ENCODE measurements at places on chromosomes 12 and 14.

DNA sequence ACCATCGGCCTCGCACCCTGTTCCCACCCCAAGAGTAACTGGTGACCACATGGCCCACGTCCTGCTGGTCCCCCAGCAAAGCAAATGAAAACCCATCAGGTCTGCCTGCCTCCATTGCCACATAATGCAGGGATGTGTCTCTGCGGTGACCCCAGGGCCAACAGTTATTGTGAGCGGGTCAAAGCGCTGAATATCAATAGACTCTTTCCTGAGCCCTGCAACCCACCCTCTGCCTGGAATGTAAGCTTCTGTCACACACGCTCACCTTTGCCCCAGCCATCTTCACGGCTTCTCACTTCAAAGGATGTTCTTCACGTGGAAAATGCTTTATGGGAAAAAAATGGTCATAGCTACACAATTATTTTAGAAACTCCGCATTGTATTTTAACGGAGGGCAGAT lies 63.9 kb downstream of the FZD10 start:
- DNase-seq = no peak

GRCh38 chr12:42402821-42403411 lies 76.9 kb downstream of the PPHLN1 start:
- DNase-seq = no peak

GRCh38 chr14:35331605-35332516 lies 39.7 kb downstream of the PSMA6 start:
- DNase-seq = peak; percentile 12

DNA sequence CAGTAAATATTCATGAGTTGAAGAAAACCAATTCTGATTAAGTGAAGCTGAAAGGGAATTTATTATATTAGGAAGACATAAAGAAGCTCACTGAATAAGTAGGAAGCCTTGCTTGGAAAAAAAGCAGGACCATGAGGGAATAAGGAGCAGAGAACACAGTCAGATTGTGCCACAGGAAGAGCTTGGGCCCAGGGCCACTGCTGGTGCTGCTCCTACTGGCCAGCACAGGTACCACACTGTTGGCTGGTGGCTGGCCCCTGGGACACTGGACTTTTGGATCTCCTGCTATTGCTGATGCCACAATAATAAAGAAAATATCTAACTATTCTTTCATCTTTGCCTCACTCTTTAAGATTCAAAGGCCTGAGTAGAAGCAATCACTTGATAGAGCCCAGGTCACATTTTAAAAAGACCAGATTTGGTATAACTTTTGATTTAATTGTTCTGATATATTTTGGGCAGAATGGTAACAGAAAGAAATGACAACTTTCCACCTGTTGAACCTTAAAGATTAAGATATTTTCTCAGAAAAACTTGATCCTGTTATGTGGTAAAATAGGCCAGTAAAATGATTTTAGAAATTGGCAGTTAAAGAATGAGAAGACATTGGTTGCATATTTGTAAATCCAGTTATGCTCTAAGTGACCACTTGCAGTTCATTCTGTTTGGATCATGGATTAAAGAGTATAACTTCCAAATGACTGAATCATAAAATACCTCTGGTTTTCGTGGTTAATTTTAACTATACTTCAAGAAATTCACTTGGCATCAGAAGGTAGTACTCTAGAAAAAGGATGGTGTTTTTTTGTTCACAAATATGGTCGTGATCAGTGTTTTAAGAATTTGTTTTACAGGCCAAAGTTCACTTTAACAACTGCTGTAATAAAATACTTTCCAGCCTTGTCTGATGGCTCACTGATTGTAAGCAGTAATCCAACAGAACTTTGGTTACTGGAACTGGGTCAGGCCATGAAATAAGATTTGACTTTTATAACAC lies 68.3 kb downstream of the DERA start:
- peak; percentile 70 for DNase-seq

DNA sequence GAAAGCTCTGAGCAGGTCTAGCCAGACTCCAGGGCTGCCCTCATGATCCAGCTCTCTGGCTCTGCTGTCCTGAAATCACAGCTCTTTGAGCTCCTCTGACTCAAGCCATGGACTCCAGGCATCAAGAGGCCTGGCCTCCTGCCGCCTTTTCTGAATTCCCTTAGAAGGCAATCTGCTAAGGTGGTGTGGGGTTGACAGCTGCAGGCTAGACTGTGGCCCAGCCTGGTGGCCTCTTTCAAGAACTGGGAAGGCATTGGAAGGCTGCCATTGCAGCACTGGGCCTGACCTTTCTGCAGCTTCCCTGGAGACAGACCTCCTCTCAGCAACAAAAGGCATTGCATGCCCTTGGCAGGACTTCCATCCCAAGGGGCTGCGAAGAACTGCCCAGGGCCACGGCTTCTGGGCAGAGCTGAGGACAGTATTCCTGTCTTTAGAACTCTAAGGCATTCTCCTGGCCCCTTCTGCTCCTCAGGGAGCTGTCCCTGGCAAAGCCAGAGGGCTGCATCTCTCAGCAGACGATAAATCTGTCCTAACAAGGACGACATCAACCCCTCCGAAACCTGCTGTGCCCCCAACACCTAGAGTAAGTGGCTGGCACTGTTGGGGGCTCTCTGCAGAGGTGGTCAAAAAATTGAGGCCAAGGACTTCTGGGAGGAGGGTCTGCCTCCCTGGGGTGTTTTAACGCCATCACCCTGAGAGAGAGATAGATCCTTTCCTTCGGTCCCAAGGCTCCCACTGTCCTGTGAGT lies 115.6 kb downstream of the RBM19 start:
- DNase-seq = no peak

DNA sequence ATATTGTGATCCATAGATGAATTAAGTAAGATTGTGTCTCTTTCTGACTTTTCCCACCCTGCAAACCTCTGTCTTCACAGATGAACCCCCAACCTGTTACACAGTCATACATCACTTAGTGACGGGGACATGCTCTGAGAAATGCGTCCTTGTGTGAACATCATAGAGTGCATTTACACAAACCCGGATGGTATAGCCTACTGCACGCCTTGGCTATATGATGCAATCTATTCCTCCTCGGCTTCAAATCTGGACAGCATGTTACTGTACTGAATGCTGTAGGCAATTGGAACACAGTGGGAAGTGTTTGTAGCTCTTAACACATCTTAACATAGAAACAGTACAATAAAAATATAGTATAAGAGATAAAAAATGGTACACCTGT lies 7.4 kb upstream of the TESPA1 start:
- DNase-seq = no peak

DNA sequence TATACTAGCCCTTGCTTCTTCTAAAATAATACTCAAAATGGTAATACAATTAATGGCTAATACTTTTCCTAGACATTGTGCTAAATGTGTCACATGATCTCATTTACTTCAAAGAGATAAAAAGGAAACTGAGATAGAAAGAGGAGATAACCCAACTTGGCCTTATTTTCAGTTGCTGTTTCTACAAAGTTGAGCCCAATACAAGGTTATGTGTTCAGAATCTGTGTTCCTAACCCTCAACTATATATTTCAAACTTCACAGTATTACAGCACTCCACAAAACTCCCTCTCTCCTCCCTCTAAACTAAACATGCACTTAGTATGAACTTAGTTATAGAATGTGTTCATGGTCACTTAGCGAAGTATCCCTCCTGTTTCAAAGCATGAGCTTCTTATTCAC lies 277.9 kb downstream of the CCER1 start:
- no peak for DNase-seq

GRCh38 chr12:23722655-23723054 lies 226.8 kb downstream of the SOX5 start:
- DNase-seq = no peak

DNA sequence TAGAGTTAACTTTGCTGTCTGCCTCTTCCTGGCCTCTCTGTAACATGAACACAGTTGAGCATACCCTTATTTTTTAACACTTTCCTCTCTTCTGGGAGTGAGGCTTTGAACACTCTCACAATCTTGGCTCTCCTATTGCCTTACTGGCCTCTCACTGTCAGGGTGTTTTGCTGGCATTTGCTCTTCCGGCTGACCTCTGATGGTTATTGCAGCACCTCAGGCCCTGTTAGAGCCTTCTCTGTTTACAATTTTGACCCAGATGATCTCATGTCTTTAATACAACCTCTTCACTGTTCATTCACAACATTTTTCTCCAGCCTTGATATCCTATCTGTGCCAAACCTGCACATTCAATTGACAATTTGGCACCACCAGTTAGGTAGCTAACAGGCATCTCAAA lies 357.8 kb upstream of the USP15 start:
- DNase-seq = no peak

- DNase-seq = no peak
Measured at GRCh38 chr14:104356020-104356737, 217.8 kb downstream of the KIF26A start.

DNA sequence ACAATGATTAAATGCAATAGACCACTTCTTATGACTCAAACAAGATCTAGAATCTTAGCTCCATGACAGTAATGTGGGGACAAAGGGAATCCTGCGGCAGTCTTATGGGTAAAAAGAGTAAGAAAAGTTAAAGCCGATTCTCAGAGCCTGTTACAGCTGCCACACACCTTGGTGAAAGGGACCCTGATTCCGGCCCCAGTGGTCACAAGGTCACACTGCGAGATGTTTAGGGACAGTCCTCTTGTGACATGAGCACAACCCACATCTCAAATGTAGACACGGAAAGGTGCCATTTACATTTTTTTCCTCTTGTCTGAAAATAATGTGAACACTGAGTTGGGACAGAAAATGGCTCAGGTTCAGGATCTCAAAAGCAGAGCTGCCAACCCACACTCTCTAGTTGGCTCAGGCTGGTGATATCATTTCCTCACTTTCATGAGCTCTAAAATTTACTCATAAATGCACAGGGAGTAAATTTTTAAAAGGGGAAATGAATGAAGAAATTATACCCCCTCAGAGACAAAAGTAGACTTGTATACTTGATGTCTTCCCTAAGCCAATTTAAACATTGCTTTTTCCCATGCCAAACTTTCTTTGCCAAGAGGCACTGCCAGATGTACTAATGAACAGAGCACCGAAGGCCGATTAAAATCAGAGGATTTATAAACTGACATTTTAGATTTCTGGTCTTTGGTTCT lies 113.1 kb upstream of the OVCH1 start:
- DNase-seq = no peak

- no peak for DNase-seq
Measured at GRCh38 chr14:67602995-67603545, 3.0 kb upstream of the PIGH start.

- no peak for DNase-seq
Measured at GRCh38 chr12:47078086-47078395, 1.4 kb upstream of the PCED1B start.

DNA sequence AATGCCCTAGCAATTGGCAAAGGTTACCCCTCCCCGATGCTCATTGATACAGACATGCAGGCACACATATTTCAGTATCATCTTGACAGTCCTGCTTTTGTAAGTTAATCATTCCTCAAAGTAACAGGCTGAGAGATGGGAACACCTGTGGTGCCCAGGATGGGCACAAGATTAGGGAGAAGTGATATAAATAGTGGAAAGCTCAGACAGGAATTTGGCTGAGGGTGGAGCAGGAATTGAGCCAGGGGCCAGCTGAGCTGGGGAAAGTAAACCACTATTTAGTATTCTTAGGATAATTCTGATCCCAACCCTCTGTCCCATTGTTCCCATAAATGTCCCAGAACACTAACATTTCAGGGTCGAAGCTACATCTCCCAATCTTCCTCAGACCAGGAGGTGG lies 38.3 kb downstream of the DAO start:
- DNase-seq = no peak

GRCh38 chr14:23076785-23077408 lies 18.0 kb downstream of the ACIN1 start:
- DNase-seq = peak; percentile 40

- no peak for DNase-seq
Measured at GRCh38 chr14:95192311-95192710, 35.0 kb upstream of the DICER1 start.

DNA sequence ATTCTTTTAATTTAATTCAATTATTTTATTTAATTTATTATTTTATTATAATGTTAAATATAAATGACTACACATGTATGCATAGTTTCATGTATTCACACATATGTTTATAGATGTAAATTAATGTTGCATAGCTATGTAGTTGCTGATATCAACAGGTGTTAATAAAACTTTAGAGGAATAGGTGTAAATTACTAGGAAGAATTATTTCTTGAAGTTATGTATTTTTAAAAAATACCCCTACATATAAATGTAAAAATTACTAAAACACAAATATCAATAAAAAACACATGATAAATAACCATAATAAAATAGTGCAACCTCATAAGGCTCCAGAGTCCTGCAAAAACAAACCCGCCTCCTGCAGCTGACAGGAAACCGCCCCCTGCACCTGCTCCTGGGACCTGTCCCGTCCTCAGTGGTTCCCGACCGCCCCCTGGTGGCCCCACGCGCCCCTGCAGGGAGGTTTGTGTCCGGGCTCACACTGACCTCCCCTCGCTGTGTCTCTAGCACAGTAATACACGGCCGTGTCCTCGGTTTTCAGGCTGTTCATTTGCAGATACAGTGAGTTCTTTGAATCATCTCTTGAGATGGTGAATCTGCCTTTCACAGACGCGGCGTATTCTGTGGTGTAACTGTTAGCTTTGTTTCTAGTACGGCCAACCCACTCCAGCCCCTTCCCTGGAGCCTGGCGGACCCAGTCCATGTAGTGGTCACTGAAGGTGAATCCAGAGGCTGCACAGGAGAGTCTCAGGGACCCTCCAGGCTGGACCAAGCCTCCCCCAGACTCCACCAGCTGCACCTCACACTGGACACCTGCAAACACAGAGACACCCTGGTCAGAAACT lies 1264.0 kb downstream of the TMEM121 start:
- DNase-seq = peak; percentile 38

- DNase-seq = no peak
Measured at GRCh38 chr12:3371018-3371417, 120.0 kb upstream of the PRMT8 start.

- DNase-seq = no peak
Measured at GRCh38 chr12:64660237-64661018, 50.1 kb downstream of the RASSF3 start.

DNA sequence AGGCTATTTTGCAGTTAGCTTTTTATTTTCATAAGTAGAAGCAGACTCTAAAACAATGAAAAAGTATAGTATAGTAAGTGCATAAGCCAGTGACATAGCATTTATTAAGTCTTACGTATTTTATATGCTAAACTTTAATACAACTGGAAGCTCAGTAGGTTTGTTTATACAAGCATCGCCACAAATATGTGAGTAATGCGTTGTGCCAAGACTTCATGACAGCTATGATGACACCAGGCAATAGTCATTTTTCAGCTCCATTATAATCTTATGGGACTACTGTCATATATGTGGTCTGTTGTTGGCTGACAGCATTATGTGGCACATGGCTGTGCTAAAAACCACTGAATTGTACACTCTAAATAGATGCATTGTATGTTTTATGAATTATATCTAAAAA lies 40.3 kb downstream of the SLC38A2 start:
- no peak for DNase-seq

DNA sequence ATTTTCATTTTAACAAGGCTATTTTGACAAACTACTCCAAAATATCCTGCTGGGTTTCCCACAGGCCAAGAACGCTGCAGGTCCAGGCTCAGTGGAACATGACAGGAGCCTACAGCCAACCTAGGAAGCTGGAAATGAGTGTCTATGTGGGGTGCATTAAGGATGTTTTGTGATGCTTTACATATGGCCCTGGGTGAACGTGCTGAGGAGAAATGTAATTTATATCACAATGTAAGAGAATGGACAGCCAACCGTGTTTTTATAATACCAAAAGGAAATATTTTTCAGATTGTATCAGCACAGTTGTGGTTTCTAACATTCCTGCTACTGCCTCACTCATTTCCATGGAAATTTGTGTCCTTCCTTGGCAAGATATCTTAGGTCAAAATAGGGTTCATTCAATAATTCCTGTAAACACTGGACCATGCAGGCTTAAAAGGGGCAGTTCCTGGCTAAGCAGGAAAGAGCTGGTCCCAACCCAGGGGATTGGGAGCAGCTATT lies 51.5 kb downstream of the ST8SIA1 start:
- DNase-seq = no peak

GRCh38 chr12:50579757-50580267 lies 75.0 kb downstream of the DIP2B start:
- no peak for DNase-seq

Data from HEK293T (cell line).